ENCODE measurements at places on chromosomes 2 and 18.

DNA sequence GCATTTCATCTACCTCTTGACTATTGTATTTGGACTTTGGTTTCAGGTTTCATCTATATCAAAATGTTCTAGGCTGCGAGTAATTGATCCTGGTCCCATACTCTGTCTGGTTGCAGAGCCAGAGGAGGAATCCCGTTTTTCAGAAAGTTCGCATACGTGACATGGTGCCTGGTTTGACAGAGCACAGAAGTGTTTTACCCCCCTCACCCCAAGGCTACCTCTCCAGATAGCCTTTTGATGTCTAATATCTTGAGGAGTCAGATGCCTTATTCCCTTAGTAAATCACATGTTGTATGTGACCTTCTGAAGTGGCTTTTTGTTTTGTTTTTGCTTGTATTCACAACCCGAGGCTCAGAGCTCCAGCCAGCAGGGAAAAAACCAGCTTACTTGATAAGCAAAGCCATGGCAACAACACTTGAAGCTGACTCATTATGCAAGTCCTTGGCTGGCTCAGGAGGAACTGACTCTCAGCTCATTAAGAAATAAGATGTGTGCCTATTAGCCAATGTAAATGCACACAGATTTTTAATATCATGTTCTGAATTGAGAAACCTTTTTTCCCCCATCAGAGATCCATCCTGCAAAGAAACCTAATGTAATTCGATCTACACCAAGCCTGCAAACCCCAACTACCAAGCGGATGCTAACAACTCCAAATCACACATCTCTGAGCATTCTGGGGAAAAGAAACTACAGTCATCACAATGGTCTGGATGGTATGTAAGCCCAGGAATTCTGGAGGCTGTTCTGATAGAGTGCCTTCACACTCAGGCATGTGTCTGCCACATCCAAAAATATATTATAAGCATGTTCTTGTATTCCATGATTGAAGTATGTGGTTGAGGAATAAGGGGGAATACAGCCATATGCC, 41.4 kb downstream of the OXER1 start:
- DNase-seq, result no peak

- DNase-seq, result peak; percentile 44
These were observed at the start of gene CACNB4 for GRCh38 chr2:152098496-152099366. Gene CACNB4, minus strand, starts transcription at chr2:152099044.

DNA sequence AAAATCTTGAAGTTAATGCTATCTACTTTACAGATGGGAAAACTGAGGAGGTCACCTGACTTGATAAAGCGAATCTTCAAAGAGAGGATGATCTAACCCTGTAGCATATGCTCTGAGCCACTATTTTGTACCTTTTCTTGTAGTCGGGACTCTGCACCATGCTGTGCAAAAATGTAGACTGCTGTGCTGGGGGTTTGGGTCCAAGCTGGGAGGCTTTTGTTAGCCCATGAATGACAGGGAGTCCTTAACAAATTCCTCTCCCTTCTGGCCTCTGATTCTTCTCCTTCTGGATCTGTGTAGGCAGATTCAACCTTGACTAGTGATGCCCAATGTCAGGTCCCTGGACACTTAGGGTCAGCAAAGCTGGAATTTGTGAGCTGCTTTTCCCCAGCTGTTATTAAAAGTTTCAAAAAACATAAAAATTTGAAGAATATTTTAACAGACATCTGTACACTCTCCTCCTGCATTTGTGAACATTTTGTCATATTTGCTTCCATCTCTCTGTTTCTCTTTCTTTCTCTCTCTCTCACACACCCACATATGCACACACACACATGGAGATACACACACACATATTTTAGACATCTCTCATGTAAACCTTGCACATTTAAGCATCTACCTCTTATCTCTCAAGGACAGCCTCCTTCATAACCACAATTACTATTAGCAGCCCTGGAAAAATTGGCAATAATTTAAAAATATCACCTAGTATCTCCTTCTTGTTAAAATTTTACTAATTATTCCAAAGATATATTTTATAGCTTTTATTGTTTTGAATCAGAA, 335.0 kb upstream of the TRIB2 start:
- no peak for DNase-seq

DNA sequence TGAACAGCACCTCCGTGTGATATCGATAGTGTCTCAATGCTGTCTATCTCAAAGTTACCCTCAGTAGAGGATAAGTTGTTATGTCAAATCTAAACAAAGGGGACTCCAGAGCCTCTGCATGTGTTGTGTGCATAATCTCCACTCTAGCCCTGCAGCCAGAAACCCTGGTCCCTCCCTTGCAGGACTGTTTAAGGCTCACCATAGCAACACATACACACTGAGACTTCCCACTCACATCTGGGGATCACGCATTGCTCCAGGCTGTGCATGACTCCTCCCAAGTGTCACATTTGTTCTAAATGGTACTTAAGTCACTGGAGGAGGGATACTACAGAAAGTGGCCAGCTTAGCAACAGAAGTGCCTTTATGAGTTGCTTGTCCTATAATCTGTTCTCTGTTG, 258.6 kb upstream of the CRIM1 start:
- DNase-seq, result no peak

GRCh38 chr2:150528861-150529801, 41.7 kb upstream of the RND3 start:
- DNase-seq, result peak; percentile 84

DNA sequence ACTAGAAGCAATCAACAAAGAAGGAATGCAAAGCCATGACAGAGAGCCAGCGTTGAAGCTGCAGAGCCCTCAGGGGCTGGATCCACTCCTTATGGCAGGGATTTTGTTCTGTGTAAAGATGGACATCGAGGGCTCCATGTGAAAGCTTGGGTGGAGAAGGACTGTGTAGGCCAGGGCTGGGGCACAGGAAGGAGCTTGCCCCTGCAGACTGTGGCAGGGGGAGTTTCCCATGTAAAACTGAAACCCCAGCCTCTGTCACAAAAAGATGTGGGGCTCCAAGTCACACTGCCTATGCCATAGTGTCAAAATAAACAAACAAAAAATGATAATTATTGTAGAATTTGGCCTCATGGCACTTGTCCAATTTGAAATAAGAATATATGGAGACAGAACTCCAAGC, 408.7 kb upstream of the HS6ST1 start:
- no peak for DNase-seq

GRCh38 chr2:191580581-191580980, 97.4 kb upstream of the NABP1 start:
- DNase-seq, result peak; percentile 53

DNA sequence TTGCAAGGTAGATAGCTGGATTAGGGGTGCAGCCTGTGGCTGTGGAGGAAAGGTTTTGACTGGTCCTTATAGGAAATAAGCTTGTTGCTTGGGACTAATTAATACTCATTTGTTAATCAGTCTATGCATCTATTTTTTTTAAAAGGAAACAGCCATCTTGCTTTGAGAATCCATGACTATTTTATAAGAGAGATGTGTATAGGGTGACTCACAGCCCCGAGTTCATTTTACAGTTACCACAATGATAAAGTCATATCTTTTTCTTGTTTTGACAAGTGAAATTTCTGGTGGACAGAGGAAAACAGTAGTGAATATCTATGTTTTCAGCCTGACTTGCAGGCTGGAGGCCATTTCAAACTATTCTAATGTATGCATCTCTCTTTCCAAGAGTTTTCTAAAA, 193.5 kb upstream of the CCDC68 start:
- no peak for DNase-seq

DNA sequence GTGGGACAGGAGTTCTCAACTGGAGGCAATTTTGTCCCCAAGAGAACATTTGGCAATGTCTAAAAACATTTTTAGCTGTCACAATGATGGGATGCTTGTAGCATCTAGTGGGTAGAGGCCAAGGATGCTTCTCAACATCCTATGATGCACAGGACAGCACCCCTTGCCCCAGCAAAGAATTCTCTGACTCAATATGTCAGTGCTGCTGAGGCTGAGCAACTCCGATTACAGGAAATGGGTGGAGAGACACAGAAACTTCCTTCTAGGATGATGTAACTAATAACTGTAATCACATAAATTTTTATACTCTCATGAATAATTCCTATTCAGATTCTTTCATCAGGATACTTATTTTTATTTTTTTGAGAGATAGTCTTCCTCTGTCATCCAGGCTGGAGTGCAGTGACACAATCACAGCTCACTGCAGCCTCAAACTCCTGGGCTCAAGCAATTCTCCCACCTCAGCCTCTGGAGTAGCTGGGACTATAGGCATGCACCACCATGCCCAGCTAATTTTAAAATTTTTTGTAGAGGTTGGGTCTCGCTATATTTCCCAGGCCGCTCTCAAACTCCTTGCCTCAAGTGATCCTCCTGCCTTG, 120.3 kb upstream of the ACAA2 start:
- DNase-seq, result no peak

- no peak for DNase-seq
These were observed 37.0 kb downstream of the NIFK start for GRCh38 chr2:121699421-121700333.

GRCh38 chr2:30583204-30583749, 136.2 kb downstream of the LCLAT1 start:
- DNase-seq, result no peak

GRCh38 chr2:120305937-120306490, 39.9 kb upstream of the INHBB start:
- DNase-seq, result peak; percentile 23

- DNase-seq, result no peak
These were observed 4.0 kb upstream of the FAM124B start for GRCh38 chr2:224405841-224406370.

- no peak for DNase-seq
These were observed at the start of gene PPM1B for GRCh38 chr2:44168681-44169154. Gene PPM1B, plus strand, starts transcription at chr2:44168875. Its CDS starts 32,325 bp downstream, at chr2:44201200.

- no peak for DNase-seq
These were observed 6.4 kb downstream of the DPP4 start for GRCh38 chr2:162067596-162067995.

- no peak for DNase-seq
These were observed 292.6 kb downstream of the PLCL1 start for GRCh38 chr2:198096965-198097364.

DNA sequence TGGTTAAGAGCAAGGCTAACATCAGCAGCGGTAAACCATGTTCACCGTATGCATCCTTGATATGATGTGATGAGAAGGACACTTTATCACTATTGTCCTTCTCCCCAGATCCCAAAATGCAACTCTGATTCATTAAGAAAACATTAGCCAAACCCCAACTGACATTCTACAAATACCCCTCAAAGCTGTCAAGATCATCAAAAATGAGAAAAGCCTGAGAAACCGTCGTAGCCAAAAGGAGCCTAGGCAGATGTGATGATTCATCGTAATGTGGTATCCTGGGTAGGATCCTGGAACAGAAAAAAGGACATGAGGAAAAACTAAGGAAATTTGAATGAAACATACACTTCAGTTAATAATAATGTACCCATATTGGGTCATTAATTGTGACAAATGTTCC, 67.3 kb upstream of the ST6GAL2 start:
- no peak for DNase-seq

DNA sequence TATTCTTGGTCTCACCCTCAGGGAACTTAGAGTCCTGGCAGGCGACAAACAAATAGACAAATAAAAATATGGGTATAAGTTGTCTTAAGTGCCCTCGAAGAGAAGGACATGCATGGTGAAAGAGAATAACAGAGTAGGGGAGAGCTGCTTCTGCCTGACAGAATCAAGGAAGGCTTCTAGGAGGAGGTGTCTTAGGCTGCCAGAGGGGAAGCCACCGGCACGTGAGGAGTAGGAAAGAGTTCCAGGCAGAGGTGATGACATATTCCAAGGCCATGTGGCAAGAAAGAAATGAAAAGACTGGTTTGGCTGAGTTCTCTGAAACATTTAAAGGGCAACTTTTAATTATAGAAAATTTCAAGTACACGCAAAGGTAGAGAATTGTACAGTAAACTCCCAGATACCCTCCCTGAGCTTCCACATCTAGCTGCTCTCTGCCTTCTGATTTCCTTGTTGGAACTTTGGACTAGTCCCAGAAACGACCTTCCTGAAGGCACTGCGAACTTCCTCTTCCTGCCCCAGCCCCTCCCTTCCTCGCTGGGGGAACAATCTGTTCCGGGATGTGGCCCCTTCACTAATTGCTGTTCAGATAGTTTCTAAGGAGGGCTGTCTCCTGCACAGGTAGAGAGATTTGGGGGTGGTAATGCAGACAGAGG, 91.7 kb downstream of the DYSF start:
- DNase-seq, result no peak

GRCh38 chr2:55165626-55166025, 66.5 kb downstream of the CLHC1 start:
- no peak for DNase-seq

DNA sequence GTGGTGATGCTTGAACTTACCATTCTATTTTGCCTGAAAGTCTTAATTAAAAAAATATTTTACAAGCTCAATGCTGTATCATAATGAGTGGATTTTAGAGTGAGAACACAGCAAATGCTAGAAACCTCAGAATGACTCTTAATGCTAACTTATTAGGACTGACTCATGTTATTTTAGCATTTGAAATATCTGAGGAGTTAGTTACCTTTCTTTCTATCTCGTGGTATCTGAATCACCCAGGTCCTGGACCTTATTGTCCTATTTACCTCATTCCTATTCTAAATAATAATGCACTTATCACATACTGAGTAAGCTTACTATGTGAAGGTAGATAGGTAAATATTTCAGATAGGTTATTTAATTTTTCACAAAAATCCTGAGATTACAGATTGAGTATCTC, 70.7 kb downstream of the SOS1 start:
- no peak for DNase-seq

DNA sequence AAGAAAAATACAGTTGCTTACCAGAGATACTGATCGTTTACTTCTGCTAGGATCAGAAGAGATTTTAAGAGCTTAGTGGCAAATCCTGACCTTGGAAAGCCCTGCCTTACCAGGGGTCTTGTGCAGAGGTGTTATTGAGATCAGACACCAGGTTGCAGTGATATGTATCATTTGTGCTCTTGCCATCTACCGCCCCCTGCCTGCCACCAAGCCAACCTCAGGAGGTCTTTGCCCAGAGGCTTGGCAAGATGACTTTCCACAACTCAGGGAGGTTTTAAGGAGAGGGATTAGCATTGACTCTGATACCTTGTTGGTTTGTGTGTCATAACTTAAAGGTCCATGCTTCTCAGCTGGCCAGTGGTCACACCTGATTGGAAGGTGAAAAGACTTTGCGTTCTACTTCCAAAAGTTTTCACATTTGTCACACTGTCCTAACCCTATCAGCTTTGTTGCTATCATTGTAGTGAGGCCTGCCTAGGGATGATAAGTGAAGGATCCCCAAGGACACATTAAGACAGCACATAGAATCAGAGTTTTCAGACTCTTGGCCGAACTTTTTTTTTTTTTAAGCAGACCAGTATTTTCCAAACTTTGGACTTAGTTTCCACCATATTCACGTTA, 46.2 kb upstream of the MGAT5 start:
- peak; percentile 76 for DNase-seq

All from NCI-H526 (cell line).